ENCODE measurements at places on chromosomes 1 and 21.

- DNase-seq: no peak
Measured at GRCh38 chr1:94622757-94623156, 81.2 kb upstream of the F3 start.

DNA sequence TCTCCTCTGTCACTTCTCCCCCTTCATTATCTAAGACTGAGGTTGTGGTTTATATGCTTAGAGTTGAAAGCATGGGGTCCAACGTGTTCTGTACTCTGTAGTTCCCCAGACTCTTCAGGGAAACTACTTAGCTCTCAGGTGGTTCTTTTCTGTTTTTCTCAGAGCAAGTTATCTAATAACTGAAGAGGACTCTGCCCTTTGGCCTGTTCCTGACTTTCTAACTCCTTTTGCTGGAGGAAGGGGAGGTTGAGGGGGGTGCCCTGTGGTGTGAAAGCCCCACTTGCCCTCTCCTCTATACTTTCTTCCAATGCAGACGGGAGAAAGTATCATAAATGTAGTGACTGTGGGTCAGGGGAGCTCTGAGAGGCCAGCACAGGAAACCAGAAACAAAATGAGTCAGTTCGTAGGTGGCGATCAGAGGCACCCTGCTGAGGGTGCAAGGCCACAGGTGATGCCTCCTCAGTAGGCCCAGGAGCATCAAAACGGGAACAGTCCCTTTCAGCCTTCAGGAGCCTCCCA, 5.0 kb downstream of the SLC25A44 start:
- DNase-seq: no peak

- DNase-seq: no peak
Measured at GRCh38 chr1:206421616-206422340, 48.5 kb upstream of the IKBKE start.

- DNase-seq: no peak
Measured at GRCh38 chr1:172746091-172746949, 87.4 kb downstream of the FASLG start.

- no peak for DNase-seq
Measured at GRCh38 chr1:159556931-159557369, 21.1 kb upstream of the OR10J5 start.

- DNase-seq: no peak
Measured at GRCh38 chr21:39686646-39687468, 58.1 kb upstream of the IGSF5 start.

- DNase-seq: no peak
Measured at GRCh38 chr1:198936371-198937083, 297.7 kb downstream of the PTPRC start.

GRCh38 chr1:20028125-20028524, 41.9 kb upstream of the PLA2G5 start:
- DNase-seq: no peak

Measured in activated gamma-delta T cell (primary cell).